ENCODE measurements at places on chromosomes 11 and 22.

DNA sequence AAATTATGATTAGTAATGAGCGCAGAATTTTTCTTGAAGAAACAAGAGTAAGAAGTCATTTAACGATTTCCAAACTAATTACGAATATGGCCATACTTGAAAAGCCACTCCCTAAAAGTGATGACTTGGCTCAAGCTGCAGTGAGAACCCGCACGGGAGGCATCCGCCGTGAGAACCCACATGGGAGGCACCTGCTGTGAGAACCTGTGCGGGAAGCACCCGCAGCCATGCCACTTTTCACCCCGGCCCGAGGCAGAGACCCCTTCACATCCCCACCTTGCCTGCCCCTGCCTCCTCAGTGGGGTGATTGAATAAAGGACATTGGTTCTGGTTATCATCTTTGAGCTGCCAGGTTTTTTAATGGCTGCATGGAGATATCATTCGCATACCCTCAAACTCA lies 89.7 kb downstream of the BRD1 start:
- DNase-seq = no peak

DNA sequence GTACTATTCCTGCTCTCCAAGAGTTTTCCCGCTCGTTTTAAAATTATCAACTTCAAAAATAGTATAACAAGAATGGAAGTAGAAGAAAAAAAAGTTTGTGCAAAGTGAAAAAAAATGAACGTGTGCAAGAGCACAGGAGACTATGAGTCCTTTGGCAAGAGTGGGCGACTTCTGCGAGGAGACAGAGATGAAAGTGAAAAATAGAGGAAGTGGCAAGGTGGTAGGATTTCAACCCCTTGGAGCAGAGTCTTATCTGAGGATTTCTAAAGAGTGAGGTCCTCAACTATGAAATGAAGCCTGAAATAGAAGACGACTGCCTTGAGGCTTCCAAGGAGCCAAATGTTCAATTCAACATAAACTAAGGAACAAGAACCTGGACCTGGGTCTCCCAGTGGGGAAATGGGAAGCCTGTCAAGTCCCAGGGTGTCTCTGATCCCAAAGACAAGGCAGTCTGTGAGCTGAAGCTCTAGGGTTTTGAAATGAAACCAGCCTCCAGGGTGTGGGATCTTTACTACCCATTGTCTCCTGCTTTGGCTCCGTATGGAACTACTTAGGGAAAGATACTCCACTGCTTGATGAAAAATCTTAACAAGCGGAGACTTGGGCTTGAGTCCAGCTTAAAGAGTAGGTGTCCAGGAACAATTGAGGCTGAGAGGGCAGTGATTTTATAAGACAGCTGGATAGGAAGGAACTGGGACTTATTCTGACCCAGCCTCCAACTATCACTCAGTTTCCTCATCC lies 4.8 kb downstream of the P4HA3 start:
- no peak for DNase-seq

- DNase-seq = no peak
These were observed 127.6 kb upstream of the PARVA start for GRCh38 chr11:12249590-12250260.

- no peak for DNase-seq
These were observed 11.8 kb upstream of the TBCEL start for GRCh38 chr11:121012091-121012490.

- DNase-seq = no peak
These were observed 4.1 kb upstream of the CABP7 start for GRCh38 chr22:29715705-29716104.

DNA sequence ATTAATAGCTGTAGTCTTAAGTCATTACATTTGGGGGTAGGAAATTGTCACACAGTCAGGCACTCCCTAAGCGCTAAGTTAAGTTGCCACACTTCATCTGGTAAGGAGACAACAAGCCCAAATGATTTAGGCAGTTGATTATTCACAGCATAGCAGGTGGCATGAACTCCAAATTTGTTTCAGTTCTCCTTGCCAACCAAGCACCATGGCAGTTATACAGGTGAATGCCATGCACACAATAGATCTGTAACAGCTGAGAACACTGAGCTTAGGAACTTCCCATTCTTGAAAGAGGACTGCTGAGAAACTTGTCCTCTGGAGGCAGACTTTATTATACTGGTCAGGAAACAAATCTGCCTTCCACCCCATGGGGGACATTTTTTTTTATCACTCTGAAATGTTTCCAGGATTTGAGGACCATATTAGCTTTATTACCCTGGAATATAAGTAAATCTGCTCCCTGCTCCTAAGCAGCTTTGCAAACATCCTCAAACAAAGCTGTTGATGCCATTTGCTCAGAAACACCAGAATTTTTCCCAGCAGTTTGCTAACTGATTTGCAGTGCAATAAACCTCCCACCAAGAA lies 5.1 kb upstream of the INTS4 start:
- DNase-seq = no peak

DNA sequence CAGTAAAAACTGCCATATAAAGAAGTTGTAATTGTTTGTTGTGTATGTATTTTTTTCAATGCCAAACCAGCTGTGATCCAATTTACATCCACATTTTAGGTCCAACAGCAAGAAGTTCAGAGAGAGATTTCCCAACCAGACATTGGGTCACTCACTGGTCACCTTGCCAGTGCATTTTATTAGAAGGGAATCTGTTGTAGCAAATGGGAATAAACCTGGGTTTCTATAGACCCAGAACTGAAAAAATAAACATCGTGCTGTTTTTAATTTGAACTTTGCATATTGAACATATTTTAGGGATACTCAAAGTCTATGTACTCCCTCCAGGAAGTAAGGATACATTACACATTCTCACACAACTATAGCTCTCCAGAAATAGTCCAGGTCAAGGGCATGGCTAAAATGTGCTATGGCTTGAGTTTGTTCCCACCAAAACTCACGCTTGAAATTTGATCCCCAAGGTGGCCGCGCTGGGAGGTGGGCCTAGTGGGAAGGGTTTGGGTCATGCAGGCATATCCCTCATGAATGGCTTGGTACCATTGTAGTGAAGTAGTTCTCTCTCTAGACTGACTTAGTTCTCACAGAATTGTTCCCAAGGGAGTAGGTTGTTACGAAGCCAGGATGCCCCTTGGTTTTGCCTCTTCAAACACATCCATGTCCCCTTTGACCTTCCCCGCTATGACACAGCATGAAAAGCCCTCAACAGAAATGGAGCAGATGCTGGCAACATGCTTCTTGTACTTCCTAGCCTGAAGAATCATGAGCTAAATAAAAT lies 90.9 kb downstream of the RRAS2 start:
- no peak for DNase-seq

GRCh38 chr11:106127604-106128003 lies 50.1 kb downstream of the AASDHPPT start:
- DNase-seq = no peak

All from activated CD4-positive, alpha-beta T cell treated with anti-CD3 and anti-CD28 coated beads for 1 hour (primary cell).